ENCODE measurements at places on chromosomes 3 and 15.

- H3K4me1 ChIP-seq = peaks cover 11% of the 10 kb centered on the region
- no peak for DNase-seq
- H3K36me3 ChIP-seq = peaks cover 45% of the 10 kb centered on the region
- H3K4me3 ChIP-seq = no peak overlapping the region
- H3K27ac ChIP-seq = peak overlapping the region; percentile 10
These were observed 194.3 kb downstream of the CBLB start for GRCh38 chr3:105674437-105675065.

GRCh38 chr15:65509321-65509720, 8.2 kb downstream of the DPP8 start:
- peaks cover 3% of the 10 kb centered on the region for H3K36me3 ChIP-seq
- no peak overlapping the region for H3K4me3 ChIP-seq
- no peak overlapping the region for H3K27ac ChIP-seq
- peaks cover 38% of the 10 kb centered on the region for H3K4me1 ChIP-seq
- no peak for DNase-seq
- no peaks in the 10 kb centered on the region for H3K27me3 ChIP-seq

GRCh38 chr3:58206406-58207011, 4.3 kb downstream of the DNASE1L3 start:
- H3K36me3 ChIP-seq = peaks cover 10% of the 10 kb centered on the region
- H3K4me1 ChIP-seq = peaks cover 2% of the 10 kb centered on the region
- no peak overlapping the region for H3K4me3 ChIP-seq
- H3K27ac ChIP-seq = no peak overlapping the region
- DNase-seq = no peak

DNA sequence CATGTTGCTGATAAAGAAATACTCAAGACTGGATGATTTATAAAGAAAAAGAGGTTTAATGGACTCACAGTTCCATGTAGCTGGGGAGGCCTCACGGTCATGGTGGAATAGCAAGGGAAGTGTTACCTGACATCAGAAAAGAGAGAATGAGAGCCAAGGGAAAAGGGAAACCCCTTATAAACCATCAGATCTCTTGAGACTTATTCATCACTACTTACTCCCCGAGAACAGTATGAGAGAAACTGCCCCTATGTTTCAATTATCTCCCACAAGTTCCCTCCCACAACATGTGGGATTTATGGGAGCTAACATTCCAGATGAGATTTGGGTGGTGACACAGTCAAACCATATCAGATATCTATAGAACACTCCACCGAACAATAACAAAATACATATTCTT, 904.6 kb downstream of the PDCD6IP start:
- peak overlapping the region; percentile 28 for H3K27ac ChIP-seq
- H3K4me3 ChIP-seq = no peak overlapping the region
- H3K36me3 ChIP-seq = peaks cover 6% of the 10 kb centered on the region
- DNase-seq = no peak
- H3K4me1 ChIP-seq = no peaks in the 10 kb centered on the region

DNA sequence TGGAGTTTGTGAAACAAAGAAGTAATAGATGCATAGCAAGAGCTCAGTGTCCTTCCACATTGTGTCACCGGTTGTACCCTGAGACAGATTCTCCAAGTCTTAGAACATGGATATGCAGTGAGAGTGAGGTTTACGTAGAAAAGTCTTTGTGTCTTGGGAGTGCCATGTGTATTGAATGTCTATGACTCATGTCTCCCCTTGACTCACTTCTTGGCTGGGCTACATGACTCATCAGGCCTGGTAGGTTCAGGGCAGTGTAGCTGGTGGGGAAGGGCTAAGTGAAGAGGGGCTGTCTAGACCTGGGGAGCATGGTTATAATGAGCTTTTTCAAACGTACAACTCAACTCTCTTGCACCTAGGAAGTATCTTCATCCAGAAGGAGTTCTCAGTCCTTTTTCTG, 167.4 kb downstream of the GAP43 start:
- H3K27me3 ChIP-seq = peaks cover 5% of the 10 kb centered on the region
- H3K4me3 ChIP-seq = peak overlapping the region; percentile 12

GRCh38 chr15:98658831-98659699, 10.7 kb downstream of the IGF1R start:
- H3K4me3 ChIP-seq = no peak overlapping the region
- peak; percentile 30 for DNase-seq
- peaks cover 67% of the 10 kb centered on the region for H3K4me1 ChIP-seq
- peaks cover 3% of the 10 kb centered on the region for H3K27me3 ChIP-seq
- peaks cover 4% of the 10 kb centered on the region for H3K36me3 ChIP-seq

DNA sequence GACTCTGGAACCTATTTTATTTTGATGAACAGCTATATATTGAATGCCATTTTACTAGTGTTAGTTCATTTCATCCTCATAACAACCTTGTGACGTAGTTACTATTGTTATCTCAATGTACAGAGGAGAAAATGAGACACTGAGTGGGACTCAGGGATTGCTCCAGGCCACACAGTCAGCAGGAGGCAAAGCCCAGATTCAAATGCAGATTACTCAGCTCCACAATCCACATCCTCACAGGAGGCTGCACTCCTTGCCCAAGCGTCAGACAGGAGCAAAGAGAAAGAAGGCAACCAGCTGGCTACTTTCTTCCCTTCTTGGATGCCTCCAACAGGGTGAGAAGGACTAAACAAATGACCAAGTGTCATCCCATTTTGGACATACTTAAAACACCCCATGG, 92.0 kb upstream of the CCDC54 start:
- no peaks in the 10 kb centered on the region for H3K4me1 ChIP-seq
- peaks cover 1% of the 10 kb centered on the region for H3K27me3 ChIP-seq
- no peak overlapping the region for H3K4me3 ChIP-seq
- H3K36me3 ChIP-seq = no peaks in the 10 kb centered on the region

GRCh38 chr3:88957711-88958439, 149.5 kb upstream of the EPHA3 start:
- H3K4me3 ChIP-seq = no peak overlapping the region
- H3K27ac ChIP-seq = no peak overlapping the region
- DNase-seq = no peak
- H3K27me3 ChIP-seq = no peaks in the 10 kb centered on the region
- H3K36me3 ChIP-seq = no peaks in the 10 kb centered on the region

- no peak overlapping the region for H3K4me3 ChIP-seq
- H3K27me3 ChIP-seq = no peaks in the 10 kb centered on the region
- DNase-seq = peak; percentile 58
- no peaks in the 10 kb centered on the region for H3K36me3 ChIP-seq
- no peak overlapping the region for H3K27ac ChIP-seq
- no peaks in the 10 kb centered on the region for H3K4me1 ChIP-seq
These were observed 182.4 kb downstream of the SHQ1 start for GRCh38 chr3:72665701-72666446.

DNA sequence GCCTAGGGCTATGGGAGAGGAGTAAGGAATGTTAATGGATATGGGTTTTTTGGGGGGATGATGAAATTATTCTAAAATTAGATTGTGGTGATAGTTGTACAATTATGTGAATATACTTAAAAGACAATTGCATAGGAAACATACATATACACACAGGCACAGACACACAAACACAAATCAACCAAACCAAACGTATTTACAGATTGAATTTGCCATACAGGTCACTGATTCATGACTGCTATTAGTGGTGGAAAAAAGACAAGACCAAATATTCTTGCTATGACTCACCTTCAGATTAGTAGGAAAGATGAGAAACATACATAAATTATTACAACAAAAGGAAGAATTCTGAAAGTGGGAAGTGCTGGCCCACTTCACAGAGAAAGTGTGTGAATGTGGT, 85.3 kb downstream of the C3orf38 start:
- H3K4me3 ChIP-seq = no peak overlapping the region
- H3K27me3 ChIP-seq = no peaks in the 10 kb centered on the region
- H3K4me1 ChIP-seq = no peaks in the 10 kb centered on the region
- H3K27ac ChIP-seq = no peak overlapping the region
- H3K36me3 ChIP-seq = no peaks in the 10 kb centered on the region

GRCh38 chr15:26037369-26037768, 174.2 kb upstream of the ATP10A start:
- H3K4me1 ChIP-seq = no peaks in the 10 kb centered on the region
- peaks cover 18% of the 10 kb centered on the region for H3K27me3 ChIP-seq
- DNase-seq = no peak
- no peak overlapping the region for H3K4me3 ChIP-seq
- H3K36me3 ChIP-seq = no peaks in the 10 kb centered on the region

GRCh38 chr3:62365391-62366125, 7.8 kb downstream of the FEZF2 start:
- no peak overlapping the region for H3K27ac ChIP-seq
- H3K4me1 ChIP-seq = peaks cover 8% of the 10 kb centered on the region
- DNase-seq = no peak
- no peaks in the 10 kb centered on the region for H3K36me3 ChIP-seq

All from naive thymus-derived CD8-positive, alpha-beta T cell (primary cell).